ENCODE measurements at places on chromosomes 3 and 15.

DNA sequence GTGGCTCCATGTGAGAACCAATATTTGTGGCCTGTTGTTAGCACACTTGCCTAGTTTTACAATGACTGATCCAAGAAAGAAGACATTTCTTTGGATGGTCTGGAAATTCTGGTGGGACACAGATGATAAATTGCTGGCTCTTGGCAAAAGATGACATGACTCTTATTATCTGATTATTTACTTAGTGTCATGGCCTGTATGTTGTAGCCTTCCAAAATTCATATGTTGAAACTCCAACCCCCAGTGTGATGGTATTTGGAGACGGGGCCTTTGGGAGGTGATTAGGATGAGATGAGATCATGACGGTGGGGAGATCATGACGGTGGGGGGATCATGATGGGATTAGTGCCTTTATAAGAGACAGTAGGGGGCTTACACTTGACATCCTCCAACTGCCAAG lies 30.0 kb upstream of the AKAP13 start:
- no peak for DNase-seq

DNA sequence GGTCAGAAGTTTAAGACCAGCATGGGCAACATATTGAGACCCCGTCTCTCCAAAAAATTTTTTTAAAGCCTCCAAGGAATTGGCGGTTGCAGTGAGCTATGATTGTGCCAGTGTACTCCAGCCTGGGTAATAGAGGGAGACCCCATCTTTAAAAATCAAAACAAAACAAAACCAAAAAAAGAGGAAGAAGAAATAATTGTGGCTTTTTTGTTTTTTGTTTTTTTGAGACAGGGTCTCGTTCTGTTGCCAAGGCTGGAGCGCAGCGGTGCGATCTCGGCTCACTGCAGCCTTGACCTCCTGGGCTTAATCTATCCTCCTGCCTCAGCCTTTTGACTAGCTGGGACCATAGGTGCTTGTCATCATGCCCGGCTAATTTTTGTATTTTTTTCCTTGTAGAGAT lies 4.5 kb upstream of the SLC30A4 start:
- DNase-seq, result no peak

DNA sequence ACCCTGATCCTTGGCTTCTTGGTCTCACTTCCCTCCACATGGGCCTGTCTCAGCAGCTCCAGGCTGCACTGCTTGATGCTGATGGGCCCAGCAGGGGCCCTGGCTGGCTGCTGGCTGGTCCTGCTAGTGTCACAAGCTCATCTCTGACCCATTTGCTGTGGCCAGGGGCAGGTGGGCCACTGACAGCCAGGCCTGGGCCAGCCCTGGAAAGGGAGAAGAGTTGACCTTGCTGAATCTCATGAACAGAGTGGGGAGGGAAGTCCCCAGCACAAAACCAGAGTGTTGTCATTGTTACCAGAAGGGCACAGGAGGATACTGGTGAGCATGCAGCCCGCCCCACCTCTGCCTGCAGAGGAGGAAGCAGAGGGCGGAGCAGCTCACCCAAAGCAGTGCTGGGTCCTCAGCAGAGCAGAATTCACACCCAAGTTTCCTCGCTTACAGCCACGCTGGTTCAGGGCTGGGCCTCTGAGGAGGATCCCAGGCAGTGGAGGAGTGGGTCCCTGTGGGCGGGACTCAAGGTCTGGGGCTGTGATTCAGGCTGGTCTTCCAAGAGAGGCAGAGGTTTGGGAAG lies 7.6 kb upstream of the KLF15 start:
- no peak for DNase-seq

GRCh38 chr15:34357653-34358052 lies 9.3 kb downstream of the LPCAT4 start:
- no peak for DNase-seq
